ENCODE measurements at places on chromosomes 3 and 15. TPM values are rescaled to one million over a fixed set of nuclear protein-coding genes. Genes with fewer than 3 reads are reported as not detected.

- DNase-seq = no peak
These were observed 255.3 kb upstream of the UBE2E2 start for GRCh38 chr3:22947851-22948250.

DNA sequence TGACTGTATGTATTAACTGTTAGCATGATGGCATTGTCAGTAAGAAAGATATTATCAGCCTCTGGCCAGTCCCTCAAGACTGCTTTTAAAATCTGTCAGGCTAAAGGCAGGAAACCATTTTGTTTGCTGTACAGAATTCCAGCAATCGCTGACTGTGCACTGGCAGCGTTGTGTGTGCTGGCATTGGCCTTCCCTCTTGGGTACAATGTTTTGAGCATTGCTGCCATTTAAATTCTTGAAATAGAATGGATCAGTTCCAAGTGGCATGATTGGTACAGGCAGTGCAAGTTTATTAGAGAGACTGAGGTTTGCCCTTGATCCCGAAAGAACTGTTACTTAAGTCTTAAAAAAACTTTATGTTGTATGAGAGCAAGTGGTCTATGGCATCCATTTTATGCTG lies 788.7 kb downstream of the OTOL1 start:
- DNase-seq = peak; percentile 49

DNA sequence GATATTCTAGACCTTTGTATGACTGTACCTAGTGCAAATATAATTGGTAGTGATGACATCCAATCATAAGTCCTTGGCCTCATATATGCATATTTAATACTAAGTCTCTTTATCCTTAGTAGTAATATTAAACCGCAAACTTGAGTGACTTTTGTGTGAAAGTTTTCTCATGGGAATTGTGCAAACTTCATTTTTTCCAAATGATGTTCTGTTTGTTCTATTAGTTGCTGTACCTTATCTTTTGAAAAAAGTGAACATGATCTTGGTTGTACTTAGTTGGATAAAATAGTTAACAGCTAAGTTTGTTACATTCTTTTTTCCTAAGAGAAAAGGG lies 43.2 kb downstream of the TMEM45A start:
- no peak for DNase-seq

GRCh38 chr3:99708207-99708745 lies 69.9 kb downstream of the COL8A1 start:
- no peak for DNase-seq

DNA sequence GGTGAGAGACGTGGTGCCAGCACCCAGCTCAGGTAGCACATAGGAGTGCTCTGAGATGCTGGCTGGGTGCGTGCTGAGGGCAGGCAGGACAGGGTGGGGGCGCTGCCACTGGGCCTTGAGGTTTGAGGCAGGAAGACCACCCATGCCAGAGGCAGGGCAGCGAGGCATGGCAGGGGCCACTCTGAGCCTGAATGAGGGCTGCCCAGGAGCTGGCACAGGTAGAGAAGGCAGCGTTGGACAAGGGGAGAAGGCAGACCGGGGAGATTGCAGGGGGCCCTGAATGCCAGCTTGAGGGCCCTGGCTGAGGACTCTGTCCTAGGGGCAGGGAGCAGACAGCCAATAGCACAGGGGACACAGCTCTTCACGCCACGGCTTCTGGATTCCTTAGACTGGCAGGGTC lies 50.2 kb downstream of the ADAMTS7 start:
- no peak for DNase-seq

DNA sequence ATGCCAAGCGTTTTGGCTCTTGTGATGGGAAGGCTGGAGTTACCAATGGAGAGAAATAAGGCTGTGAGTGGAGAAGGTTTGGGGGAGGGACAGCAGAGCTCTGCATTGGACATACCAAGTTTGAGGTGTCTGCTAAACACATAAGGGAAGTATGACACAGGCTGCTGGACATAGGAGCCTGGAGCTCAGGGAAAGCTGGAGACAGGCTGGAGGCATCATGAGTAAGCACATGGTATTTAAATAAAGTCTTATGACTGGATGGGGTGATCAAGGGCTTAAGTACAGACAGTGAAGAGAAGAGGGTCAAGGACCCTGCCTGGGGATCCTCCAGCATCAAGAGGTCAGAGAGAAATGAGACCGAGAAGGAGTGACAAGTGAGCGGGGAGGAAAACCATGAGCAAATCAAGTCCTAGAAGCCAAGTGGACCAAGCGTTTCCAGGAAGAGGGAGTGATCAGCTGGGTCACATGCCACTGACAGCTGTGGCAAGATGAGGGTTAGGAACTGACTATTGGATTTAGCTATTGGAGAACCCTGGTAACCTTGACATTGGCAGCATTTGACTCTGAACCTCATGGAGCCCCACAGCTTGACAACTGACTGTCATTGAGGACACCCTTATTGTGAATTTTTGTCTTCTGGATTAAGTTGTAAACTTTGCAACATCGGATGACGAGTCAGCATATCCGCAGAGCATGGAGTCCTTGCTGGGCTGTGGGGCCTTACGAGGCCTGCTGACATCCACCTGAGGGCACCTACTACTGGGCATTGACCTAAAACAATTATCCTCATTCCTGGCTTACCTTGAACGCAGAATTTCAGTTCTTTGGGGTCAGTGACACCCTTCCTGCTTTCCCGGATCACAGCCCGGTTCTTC lies 78.7 kb upstream of the ETV5 start:
- no peak for DNase-seq

The ONECUT1 gene
- not detected for total RNA-seq

GRCh38 chr3:38984731-38985130 lies 67.0 kb downstream of the SCN11A start:
- no peak for DNase-seq

GRCh38 chr15:47177177-47177576 lies 540.1 kb upstream of the SEMA6D start:
- no peak for DNase-seq

The GPR176 gene
- 1.4 TPM for total RNA-seq

DNA sequence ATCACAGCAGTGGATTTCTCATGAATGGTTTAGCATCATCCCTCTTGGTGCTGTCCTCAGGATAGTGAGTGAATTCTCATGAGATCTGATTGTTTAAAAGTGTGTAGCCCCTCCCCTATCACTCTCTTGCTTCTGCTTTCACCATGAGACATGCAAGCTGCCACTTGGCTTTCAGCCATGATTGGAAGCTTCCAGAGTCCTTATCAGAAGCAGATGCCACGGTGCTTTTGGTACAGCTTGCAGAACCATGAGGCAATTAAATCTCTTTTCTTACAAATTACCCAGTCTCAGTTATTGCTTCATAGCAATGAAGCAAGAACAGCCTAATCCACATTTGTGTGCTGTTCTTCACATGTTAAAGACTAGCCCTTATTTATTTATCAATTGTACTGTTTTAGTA lies 495.2 kb upstream of the EPHA6 start:
- no peak for DNase-seq

DNA sequence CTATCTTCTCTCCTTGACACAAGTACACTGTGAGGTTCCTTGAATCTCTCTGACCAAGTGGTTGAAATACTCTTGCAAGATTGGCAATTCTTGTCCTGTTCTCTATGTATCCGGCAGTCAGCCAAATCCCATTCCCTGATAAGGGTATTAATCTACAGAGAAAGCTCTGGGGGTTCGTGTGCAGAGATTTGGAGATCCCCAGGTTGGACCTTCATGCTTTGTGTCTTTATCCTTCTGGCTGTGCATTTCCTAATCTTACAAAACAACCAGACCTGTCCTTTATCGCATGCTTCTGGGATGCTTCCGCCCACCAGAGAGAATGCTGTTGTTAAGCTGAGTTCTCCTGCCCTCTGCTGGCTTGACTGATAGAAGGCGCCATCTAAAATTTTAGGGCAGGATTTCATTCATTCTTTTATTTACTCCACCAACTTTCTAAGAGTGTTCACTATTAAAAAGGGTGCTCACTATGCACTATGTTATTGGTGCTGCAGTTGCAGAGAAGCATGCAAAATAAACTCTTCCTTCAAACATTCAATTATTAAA lies 8.6 kb upstream of the SST start:
- no peak for DNase-seq

The RETNLB gene
- not detected for total RNA-seq

GRCh38 chr3:195263193-195263924 lies 7.6 kb downstream of the XXYLT1 start:
- no peak for DNase-seq

DNA sequence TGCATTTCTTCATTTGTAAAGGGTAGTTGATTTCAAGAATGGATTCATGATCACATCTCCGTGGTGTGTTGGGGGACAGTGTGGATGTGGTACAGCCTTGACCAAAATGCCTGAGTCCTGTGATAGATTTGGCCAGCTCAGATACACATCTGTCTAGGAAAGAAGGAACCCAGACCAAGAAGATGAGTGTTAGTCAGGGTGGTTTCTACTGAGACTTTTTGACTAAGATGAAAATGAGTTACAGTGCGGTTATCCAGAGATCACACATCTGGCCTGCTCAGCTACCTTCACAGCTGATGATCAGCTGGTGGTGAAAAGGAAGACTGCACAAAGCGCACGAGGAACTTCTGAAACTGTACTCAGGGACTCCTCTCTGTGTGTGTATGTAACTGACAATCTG lies 68.0 kb downstream of the FNDC3B start:
- DNase-seq = no peak

DNA sequence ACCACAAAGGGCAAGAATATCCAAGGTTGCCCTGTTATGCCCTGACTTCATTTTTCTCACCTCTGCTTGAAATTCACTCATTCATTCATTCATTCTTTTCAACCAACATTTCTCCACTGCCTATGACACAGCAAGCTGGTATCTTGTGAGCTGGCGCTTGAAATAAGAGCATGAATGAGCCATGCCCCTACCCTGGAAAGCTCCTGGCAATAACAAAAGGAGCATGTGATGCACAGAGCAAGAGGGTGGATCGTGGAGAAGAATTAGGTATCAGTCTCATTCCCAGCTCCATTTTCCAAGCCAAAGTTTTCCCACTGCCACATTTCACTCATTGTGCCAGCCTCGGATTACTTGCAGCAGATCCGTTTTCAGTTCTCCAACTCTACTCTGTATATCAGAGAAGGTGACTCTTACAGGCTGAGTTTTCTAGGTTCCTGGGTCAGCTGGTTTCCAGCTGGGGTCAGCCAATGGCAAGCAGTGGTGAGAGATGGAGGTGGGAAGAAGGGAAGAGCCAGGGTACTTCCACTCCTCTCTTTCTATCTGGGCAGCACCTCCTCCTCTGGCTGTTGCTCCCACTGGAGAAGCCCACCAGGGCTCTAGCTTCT lies 144.8 kb downstream of the SUCLG2 start:
- no peak for DNase-seq

DNA sequence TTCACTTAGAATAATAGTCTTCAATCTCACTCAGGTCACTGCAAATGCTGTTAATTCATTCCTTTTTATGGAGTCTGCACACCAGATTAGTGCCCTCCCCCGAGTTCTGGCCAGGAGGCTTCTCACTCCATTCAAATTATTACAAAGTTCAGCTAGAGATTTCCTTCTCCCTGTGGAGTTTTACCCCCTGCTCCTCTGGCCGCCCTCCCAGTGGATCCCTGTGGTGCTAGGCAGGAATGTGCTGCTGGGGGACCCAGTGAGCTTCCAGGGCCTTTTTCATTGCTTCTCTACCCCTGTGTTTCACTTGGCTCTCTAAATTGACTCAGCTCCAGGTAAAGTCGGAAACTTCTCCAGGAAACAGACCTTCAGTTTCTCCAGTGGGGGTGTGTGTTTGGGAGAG lies 42.7 kb upstream of the CD200R1L start:
- no peak for DNase-seq

The C3orf62 gene
- total RNA-seq = 2.6 TPM

The CHL1 gene
- 24.2 TPM for total RNA-seq

DNA sequence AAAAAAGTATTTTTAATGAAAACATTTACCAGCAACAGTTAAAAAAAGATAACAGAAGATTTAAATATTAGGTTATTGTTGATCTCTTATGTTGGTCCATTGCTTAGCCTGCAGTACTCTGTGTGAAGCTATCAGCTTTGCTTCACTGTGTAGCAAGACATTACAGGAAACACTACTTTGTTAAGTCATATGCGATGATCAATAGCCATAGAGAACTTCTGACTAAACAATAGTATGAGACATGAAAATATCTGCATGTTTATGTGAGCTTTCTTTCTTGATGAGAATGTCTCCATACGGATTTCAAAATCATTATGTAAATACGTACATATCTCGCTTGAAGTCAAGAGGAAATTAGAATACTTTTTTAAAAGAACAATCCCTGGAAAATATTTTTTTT lies 27.0 kb upstream of the CAPN3 start:
- no peak for DNase-seq

- DNase-seq = no peak
These were observed 168.9 kb downstream of the KLHL25 start for GRCh38 chr15:85625856-85626255.

- DNase-seq = no peak
These were observed 127.7 kb upstream of the SAMMSON start for GRCh38 chr3:69871868-69872267.

DNA sequence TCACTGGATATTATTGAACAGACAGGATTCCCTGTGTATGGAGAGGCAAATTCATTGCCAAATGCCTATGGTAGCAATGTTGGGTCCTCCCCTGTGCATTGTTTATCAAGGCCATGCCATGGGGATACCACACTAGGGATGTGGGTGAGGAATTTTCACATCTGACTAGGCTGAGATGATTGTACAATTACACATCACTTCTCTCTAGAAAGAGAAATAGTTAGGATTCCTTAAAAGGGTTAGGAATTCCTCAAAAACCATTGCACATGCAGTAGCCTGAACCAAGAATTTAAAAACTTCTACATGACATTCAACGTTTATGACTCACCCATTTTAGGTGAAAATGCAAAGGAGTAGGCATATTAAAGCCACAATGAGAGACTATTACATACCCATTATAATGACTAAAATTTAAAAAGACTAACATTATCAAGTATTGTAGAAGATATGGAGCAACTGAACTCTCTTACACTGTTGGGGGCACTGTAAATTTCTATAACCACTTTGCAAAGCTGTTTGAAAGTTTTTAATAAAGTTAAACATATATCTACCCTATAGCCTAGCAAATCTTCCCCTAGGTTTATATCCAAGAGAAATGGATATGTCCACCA lies 175.9 kb downstream of the THRB start:
- no peak for DNase-seq

DNA sequence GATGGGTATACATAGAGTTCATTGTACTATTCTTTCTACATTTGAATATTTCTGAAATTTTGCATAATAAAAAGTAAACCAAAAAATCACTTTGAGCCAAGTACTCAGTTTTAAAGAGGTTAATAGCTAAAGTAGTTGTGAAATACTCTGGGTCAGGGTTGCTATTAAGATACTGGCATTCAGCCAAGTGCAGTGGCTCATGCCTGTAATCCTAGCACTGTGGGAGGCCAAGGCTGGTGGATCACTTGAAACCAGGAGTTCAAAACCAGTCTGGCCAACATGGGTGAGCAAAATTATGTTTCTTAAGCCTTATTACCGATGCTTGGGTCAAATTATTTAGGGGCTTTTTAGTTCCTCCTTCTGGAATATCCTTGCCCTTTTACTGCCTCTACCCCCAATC lies 122.0 kb upstream of the MELTF start:
- DNase-seq = peak; percentile 42

The DZIP1L gene
- total RNA-seq = 4.1 TPM

The ADAMTS17 gene
- total RNA-seq = 1.7 TPM

The ARGFX gene
- total RNA-seq = not detected
